ENCODE measurements at places on chromosomes 7 and 10. TPM values are rescaled to one million over a fixed set of nuclear protein-coding genes. Genes with fewer than 3 reads are reported as not detected.
A peak's percentile ranks its signal among the peaks of the same experiment; 100 is the strongest.

DNA sequence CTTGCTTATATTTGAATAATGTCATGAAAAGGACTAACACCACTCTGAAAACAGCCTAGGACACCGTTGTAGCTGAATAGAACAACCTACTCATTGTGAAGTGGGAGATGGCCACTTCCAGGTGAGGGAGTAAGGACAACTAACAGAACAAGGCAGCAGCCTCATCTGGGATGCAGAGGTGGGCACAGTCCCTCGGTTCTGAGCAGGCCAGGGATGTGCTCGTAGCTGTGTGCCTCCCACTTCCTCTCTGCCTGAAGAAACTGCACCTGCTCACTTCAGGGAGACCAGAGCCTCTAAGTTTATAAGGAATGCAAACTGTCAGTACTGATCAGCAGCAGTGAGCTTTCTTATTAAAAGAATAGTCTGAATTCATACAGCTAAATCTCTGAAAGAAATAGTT lies 2.5 kb downstream of the VSTM4 start:
- no peak for DNase-seq

Gene CAV2
- total RNA-seq: 251 TPM

DNA sequence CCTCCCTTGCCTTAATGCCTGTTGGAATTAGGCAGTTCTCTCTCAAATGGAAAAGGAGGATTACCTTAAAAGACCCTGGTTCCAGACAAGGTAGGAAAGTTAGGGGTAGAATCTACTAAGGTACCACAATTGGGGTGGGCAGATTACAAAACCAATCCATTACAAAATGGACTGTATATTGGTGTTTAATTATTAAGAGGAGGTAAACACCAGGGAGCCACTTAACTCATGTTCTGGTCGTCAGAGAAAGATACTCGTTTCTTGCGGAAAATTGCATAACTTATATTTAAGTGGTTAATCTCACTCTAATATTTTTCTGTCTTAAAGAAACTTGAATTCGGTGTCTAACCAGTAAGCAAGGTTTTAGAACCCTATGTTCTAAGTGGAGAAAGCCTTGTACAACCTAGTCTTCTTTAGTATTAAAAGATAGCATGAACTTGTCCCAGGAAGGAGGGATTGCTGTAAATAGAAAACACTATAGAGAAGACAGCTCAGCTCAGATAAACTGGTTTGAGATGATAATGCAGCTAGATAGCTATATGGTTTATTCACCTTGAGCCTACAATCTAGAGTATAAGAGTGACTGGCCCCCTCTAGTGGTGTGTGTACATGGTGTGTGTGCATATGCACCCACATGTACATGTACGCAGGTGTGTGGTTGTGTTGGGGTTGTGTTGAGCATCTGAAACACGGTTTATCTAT lies 58.0 kb upstream of the STRIP2 start:
- peak; percentile 48 for DNase-seq

Gene SAP25
- total RNA-seq: not detected

Gene NKX1-2
- not detected for total RNA-seq

GRCh38 chr7:21218155-21218554 lies 209.7 kb upstream of the SP4 start:
- no peak for DNase-seq

Gene CALD1
- 674 TPM for total RNA-seq

DNA sequence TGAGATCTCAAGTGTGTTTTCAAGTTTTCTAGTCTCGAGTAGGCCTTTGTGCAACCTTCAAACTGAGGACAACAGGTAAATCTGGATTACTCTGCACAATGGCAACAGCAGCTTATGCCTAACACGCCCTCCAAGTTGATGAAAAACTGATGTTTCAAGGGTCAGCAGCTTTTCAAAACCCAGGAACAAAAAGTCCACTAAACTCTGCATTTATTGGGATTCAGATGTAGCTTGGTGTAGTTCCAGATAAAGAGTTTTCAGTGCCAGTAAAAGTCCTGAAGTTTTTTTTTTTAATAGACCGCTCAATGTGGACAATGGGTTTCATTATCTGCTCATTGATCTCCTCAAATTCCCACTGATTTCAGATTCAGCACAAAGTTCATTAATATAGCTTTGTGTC lies 259.3 kb downstream of the GLI3 start:
- DNase-seq: no peak

Gene ANKRD7
- 0.25 TPM for total RNA-seq

- DNase-seq: no peak
Observed at GRCh38 chr7:45400680-45401079, 173.5 kb upstream of the ADCY1 start.

Measured in GM23248 (cell line).